ENCODE measurements at places on chromosomes 7 and 10. TPM values are rescaled to one million over a fixed set of nuclear protein-coding genes. Genes with fewer than 3 reads are reported as not detected.
A peak's percentile ranks its signal among the peaks of the same experiment; 100 is the strongest.

The BTBD16 gene
- total RNA-seq, result 0.27 TPM

The PIP gene
- not detected for total RNA-seq

The SFRP4 gene
- 0.81 TPM for total RNA-seq

GRCh38 chr7:36456548-36456947 is 66.9 kb downstream of the ANLN start:
- ATAC-seq, result no peak

DNA sequence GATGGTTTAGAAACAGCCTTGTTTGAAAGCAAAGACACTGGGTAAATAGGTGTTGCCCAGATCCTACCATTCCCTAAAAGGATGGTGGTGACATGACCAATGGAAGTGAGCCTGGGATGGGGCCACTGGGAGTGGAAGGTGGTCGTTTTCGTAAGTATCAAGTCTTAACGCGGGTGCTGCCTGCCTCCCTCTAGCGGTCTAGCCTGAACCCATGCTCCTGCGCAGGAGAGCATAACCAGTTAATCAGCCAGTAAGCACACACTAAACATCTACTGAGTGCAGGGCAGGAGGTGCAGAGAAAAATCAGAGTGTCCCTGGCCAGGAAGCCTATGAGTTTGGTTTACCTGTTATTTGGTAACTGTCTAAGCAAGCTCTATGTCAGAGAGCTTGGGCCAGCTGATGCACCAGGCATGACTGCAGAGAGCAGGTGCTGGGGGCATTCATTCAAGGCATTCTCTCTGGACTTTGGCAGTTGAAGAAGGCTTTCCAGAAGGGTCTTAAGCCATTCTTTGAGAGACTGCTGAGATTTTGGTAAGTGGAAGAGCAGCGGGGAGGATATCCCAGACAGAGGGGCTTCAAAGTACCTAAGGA is 930 bp downstream of the GARIN1A start:
- peak; percentile 43 for ATAC-seq

DNA sequence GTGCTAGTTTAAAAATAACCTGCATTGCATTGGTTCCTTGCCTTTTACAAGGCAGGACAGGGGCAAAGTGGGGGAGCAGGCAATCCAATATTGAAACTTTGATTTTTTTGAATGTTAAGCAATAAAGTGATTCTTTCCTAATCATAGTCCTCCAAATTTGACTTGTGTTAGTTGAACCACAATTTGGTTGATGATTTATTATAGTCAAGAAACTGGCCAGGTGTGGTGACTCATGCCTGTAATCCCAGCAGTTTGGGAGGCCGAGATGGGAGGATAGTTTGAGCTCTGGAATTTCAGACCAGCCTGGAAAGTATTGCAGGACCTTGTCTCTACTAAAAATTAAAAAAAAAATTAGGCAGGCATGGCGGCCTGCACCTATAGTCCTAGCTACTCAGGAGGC is 27.9 kb upstream of the ABLIM1 start:
- no peak for ATAC-seq

GRCh38 chr7:106022193-106022821 is 59.2 kb downstream of the CDHR3 start:
- peak; percentile 25 for ATAC-seq
